ENCODE measurements at places on chromosomes 1 and 21.

DNA sequence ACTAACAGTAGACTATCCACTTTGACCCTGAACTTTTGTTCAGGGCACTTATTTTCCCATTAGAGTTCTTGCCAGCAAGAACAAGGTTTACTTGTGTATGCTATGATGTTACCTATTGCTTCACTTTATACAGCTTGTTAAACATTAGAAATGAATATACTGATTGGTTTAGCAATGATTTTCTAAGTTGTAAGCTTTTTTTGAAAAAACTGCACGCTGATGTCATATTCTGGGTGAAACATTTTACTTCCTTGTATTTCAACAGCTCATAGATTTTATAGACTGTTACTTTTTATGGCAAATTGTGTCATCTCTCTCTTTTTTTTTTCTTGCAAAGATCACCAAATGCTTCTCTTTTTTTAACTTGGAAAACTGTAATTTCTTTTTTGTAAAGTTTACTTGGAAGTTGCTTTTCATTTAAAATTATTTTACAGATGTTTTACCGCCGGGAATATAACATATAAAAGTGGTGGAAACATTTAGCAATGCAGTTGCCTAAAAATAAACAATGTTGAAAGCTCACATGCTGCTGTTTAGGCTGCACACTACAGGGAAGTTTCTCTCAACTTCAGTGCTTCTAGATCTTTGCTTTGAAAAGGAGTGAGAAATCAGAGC is 215.3 kb upstream of the NFIA start:
- no peak for DNase-seq

DNA sequence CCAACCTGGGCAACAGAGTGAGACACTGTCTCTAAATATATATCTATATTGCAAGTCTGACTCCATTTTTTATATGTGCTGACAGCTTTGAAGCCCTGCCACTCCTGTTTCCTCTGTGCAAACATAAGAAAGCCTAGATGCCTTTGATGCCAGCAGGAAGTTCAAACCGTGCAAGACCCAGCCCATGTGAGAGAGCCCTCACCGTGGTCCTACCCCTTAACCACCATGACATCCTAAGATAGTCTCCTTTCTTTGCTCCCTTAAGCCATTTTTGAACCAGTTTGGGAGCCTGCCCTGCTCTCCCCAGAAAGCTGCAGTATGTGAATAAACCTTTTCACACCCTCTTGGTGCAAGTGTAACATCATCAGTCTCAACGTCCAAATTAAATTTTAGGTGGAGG is 3.7 kb upstream of the DIPK1A start:
- peak; percentile 69 for DNase-seq

DNA sequence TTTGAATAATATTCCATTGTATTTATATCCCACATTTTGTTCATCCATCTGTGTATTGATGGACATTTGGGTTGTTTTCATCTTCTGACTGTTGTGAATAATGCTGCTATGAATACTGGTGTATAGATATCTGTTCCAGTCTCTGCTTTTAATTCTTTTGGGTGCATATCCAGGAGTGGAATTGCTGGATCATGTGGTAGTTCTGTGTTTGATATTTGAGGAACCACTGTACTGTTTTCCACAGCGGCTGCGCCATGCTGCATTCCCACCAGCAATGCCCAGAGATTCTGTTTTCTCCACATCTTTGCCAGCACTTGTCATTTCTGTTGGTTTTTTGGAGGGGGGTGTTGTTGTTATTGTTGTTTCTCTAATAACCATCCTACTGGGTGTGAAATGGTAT is 131.6 kb upstream of the KIF26B start:
- DNase-seq: no peak

- no peak for DNase-seq
Measured at GRCh38 chr1:245046769-245047168, 108.0 kb upstream of the KIF26B start.

GRCh38 chr1:196777603-196778002 is 3.0 kb downstream of the CFHR3 start:
- no peak for DNase-seq

GRCh38 chr21:35222541-35222941 is 173.4 kb upstream of the RUNX1 start:
- DNase-seq: peak; percentile 24

GRCh38 chr1:85224295-85224694 is 23.5 kb upstream of the SYDE2 start:
- DNase-seq: no peak

DNA sequence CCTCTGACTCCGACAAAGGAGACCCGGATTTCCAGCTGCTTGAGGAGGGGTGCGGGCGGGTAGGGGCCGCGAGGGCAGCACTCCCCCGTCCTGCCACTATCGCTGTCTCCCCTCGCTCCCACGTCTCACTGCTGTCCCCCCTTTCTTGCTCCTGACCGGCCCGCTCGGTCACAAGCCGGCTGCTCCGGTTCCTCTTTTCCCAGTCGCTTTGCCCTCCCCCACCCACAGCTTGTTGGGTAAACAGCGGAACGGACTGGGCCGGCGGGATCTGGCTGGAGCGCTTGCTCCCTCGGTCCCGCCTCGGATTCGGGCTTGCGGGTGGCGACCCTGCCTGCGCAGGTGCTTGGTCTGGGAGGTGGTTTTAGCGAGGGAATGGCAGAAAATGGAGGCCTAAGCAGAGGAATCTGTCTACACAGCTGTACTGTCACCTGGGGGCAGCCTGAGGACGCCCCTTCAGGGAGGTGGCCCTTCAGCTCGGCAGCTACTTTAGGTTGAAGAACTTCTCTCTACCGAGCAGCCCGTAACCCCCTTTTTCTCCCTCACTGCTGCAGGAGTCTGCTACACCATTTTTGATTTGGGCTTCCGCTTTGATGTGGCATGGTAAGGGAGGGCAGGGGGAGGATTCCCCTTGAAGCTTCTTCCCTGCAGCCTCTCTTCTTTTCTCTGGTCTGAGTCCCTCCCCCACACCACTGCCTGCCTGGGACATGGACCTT is 645 bp downstream of the ATP6V0B start:
- DNase-seq: peak; percentile 37

- no peak for DNase-seq
Measured at GRCh38 chr1:203556047-203556851, 62.3 kb downstream of the OPTC start.

Measured in CD4-positive, alpha-beta T cell treated with Interleukin-4 for 4 hours (primary cell).